NCI-H1092 (cell line): ENCODE measurements at places on chromosomes 1 and 21.

- DNase-seq, result no peak
Measured at GRCh38 chr1:218463194-218464156, 118.3 kb downstream of the TGFB2 start.

DNA sequence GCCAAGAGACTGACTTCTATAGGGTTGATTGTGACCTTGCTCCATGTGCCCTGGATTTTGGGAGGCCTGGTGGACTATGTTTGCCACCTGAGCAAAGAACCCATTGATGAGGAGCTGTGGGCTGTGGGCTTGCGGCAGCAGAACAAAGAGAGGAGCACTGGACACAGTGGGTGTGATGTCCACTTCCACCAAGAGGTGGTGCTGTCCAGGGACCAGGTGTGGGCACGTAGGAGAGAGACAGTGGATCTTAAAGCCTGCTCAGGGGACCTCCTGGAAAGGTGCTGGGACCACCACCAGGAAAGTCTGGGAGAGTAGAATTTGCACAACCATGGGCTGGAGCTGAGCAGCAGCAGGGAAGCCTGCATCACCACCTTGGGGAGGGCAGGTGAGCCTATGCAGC is 106.7 kb upstream of the ETS2 start:
- DNase-seq, result no peak

DNA sequence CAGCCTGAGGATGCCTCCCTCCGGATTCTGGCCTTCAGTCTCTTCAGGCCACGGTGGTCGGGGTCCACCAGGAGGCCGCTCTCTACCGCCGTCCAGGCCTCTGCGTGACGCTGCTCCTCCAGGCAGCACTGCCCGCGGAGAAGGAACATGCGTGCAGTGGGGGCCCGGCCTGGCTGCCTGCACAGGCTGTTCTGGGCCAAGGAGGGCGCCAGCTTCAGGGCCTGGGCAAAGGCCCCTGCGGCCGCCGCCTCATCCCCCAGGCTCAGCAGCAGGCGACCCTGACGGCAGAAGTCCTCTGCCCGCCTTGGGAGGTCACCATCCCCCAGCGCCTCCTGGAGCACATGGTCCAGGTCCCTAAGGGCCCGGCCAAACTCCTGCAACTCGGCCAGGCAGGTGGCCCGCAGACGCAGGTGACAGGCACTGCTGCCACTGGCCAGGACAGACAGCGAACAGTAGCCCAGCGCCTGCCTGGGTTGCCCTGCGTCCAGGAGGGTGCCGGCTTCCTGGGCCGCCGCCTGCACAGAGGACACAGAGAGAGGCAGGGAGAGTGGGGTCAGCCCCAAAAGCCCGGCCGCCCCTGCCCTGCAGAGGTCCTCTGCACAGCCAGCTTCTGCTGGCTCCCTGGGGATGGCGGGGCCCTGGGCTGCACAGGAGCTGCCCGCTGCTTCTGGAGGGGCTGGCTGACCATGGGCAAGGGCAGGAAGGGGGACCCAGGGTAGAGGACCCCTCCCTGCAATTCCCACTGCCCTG is 8.7 kb upstream of the MMEL1 start:
- DNase-seq, result no peak

- DNase-seq, result no peak
Measured at GRCh38 chr1:46363121-46363520, 22.5 kb downstream of the NSUN4 start.

GRCh38 chr1:213385201-213385600 is 334.2 kb downstream of the RPS6KC1 start:
- DNase-seq, result no peak

- DNase-seq, result no peak
Measured at GRCh38 chr1:242081446-242081845, 82.5 kb upstream of the MAP1LC3C start.

DNA sequence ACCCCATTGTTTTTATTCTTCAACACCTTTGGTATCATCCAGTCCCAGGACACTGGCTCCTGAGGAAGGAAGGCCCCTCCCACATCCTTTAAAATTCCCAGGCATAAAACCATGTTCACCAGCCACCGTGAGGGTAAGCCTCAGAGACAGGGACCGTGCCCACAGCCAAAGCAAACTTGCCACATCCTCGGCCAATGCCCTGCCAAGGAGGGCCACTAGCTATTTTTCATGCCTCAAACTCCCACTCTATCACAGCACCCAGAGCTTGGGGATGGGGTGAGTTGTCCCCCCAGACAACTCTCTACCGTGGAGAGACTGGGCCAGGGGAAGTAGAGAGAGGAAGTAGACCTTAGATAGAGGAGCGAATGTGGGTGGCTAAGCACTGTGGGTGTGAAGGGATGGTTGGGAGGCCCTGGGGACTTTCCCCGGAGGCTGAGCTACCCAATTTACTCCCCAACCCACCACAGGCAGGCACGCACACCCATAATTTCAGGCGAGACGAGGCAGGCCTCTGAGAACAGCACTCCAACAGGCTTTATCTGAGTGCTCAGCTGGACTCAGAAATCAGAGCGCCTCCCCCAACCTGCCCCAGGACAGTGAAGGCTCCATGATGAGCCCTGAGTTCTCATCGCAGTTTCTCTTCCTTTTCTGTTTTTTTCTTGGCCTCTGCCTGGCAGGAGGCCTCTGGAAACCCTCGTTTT is 15.9 kb upstream of the BTG2 start:
- no peak for DNase-seq

- no peak for DNase-seq
Measured at GRCh38 chr1:42646056-42646455, 12.2 kb upstream of the PPIH start.

GRCh38 chr1:156004843-156005584 is 15.7 kb downstream of the SSR2 start:
- no peak for DNase-seq

DNA sequence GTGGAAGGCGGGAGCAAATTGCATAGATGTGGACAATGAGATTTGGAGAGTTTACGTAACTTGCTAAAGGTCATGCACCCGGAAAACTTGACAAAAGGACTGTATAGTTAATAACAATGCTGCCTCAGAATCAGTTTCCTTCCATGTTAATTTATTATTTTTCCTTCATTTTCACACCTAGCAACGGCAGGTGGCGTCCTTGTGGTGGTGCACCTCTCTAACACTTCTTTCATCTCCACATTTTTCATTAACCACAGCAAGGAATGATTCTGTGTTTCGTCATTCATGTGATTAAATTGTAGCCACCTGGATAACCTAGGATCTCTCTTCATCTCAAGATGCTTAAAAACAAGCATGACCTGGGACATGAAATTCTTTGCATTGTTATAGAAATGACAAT is 2133.0 kb downstream of the NCAM2 start:
- no peak for DNase-seq

DNA sequence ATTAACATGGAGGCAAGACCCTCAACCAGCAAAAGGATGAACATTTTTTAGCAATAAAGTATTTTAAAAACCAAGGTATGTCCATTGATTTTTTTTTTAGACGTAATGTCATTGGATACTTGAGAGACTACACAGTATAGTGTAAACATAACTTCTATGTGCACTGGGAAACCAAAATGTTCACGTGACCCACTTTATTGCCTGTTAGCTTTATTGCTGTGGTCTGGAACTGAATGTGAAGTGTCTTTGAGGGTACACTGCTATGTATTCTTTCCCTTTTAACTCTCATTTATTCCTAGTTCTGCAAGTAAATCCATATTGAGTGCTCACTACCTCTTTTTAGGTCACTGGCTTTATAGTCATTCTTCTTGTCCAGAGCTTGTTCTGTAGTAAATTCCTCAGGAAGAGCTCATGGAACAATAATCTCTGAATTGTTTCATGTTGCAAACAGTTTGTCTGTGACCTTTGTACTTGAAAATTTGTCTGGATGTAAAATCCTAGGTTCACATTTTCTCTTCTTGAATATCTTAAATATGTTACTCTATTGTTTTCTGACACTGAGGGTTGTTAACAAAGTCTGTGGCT is 20.6 kb downstream of the ABCD3 start:
- DNase-seq, result no peak

DNA sequence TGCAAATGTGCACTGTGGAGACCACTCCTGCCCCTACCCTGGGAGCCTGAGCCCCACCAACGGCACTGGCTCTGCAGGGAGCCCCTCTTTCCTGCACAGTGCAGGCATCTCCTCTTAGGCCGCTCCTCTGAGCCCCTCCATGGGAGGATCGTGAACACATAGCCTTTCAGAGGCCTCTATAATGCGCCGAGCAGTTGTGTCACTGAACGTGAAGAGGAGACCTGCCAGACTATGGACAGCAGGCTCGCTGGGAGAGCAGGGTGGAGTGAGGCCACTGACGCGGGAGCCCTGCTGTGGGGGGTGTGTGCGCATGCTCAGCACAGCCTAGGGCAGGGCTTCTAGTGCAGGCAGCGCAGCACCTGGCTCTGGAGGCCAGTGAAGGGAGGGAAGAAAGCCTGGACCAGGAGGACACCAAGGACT is 151.3 kb upstream of the COL6A1 start:
- DNase-seq, result peak; percentile 25

DNA sequence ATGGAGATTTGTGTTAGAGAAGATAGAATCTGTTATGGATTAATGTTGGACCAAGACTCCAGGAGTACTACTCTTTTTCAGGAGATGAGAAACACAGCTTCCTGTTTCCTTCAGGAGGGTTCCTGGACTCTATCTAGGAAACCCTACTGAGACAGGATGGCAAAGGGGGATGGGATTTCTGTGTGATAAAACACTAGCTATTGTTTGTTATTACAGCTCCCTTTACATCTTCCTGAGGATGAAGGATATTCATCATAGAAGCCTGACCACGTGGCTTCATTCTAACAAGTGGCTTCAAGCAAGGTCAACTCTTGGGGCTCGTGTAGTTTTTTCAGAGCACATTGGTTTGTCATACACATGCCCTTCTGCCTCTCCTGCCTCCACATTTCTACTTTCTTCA is 33.3 kb downstream of the RGL1 start:
- DNase-seq, result no peak

GRCh38 chr1:207581496-207582153 is 63.3 kb upstream of the CR1L start:
- no peak for DNase-seq

DNA sequence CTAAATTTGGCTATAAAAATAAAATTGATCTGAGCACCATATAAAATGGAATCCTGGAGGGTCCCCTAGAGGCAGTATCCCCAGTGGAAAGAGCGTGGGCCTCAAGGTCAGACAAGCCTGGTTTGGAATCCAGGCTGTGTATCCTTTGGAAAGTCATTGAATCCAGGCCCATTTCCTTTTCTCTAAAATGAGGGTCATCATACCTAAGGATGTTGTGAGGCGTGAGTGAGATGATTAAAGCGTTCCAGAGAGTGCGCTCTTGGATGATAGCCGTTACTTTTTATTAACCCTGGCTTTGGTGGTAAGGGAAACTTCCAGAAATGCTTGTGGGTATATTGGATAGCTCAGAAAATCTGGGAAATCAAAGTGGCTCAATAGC is 683 bp upstream of the ZNF436 start:
- DNase-seq, result no peak

DNA sequence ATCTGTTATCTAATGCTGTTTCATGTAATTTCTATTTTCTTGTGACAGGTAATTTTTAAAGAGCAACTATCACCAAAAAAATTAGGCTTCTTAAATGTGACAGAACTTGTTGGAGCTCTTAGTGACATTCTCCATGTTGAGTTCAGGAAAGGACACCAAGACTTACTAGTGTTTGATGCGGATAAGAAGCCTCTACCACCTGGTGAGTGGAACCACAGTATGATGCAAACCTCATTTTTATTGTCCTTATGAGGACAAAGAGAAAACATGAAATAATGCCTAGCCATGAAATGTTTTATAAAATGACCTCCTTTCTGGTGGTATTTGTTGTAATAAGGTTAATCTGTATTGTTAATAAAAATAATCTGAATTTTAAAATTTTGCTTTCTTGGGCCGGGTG is 39.1 kb downstream of the TDRD5 start:
- no peak for DNase-seq

DNA sequence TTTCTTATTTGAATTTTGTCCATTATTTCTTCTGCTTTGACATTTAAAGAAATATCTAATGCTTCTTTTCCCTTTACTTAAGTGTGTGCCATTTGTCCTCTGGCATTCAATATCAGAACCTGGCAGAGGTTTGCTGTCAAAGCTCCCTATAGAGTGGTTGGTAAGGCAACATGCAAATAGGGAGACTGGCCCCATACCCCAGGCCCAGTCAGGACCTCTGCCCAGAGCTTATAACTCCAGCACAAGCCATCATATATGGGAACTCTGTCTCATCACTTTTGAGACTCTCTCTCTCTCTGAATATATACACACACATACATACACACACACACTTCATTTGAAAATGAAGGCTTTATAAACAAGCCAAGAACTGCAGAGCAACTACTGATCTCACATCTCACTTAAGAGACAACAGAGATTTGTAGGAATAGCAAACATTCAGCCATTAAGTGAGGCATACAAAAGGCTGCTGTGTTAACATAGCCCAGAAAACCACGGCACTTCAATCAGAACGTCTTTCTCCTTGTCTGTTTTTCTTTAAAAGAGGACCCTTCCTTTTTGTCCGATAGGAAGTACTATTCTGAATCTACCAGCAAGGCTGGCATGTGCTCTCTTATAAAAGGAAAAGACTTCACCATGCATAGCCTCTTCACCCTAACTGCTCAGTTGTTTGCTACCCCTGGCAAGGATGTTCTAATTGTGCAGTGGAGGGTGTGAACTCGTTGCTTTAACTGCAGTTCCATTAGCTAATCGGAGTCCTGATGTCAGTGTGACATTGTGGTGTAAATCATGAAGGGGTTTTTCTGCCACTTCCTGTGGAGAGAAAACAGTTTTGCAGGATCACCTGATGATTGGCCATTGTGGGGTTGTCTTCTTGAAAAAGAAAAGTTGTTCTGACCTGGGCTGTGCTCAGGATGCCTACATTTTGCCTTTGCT is 101.7 kb downstream of the NR5A2 start:
- no peak for DNase-seq

GRCh38 chr1:95415146-95415545 is 181.1 kb downstream of the RWDD3 start:
- no peak for DNase-seq
